ENCODE measurements at places on chromosomes 5 and 9.

GRCh38 chr5:96124589-96124988 is 162.9 kb upstream of the ELL2 start:
- DNase-seq = peak; percentile 41

- no peak for DNase-seq
These were observed 95.4 kb downstream of the PAM start for GRCh38 chr5:102850503-102850902.

DNA sequence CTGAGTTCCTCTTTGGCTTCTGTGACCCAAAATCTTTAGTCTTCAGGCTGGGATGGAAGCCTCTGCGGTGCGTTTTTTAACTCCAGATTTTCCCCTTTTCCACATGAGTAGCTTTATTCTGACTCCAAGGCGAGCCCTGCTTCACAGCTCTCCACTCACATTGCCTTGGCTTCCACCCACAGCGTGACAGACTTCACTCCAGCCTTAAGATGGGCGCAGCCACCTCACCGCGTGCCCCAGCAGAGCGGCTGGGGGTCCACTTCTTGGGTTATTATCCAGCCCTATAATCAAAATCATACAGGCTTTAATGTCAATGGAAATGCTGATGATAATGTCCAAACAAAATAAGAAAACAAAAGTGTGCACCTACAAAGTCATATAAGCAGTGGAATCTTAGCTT is 1.2 kb downstream of the EXOC3 start:
- no peak for DNase-seq

- DNase-seq = no peak
These were observed 6.9 kb upstream of the SLC27A4 start for GRCh38 chr9:128333451-128333869.

DNA sequence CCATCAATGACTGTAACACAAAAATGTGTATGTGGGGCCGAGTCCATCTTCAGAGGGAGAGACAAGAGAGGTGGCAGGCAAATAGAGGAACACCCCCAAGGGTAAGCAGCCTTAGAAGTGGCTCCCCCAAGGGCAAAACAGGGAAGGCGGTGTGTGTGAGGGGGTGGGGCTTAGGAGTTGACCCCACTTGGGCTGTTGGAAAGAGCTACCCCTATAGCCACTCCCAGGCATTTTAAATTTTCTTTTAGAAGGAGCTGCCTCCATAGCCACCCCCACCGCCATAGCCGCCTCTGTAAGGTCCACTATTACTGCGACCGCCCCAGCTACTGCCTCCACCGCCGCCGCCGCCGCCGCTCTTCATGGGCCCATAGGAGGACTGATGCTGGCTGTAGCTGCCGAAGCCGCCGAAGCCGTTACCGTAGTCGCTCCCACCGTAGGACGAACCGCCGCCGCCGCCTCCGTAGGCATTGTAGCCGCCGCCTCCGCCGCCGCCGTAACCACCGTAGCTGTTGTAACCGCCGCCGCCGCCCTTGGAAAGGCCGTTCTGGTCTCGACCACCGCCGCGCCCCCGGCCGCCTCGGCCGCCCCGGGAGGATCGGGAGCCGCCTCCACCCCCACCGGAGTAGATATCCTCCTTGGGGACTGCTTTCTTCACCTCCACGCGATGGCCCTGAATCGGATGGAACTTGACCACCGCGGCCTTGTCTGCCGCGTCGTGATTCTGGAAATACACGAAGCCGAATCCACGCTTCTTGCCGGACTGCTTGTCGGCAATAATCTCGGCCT is 1.1 kb downstream of the HNRNPA0 start:
- peak; percentile 21 for DNase-seq

Data from fibroblast of the aortic adventitia (primary cell).